Erythroblast (primary cell): ENCODE measurements at places on chromosomes 11 and 22.
A peak's percentile ranks its signal among the peaks of the same experiment; 100 is the strongest.

- no peak for DNase-seq
These were observed 22.3 kb upstream of the ST3GAL4 start for GRCh38 chr11:126333142-126333541.

GRCh38 chr11:82007521-82007920 is 726.1 kb downstream of the FAM181B start:
- DNase-seq: no peak

GRCh38 chr11:115238086-115238485 is 266.1 kb downstream of the CADM1 start:
- no peak for DNase-seq

DNA sequence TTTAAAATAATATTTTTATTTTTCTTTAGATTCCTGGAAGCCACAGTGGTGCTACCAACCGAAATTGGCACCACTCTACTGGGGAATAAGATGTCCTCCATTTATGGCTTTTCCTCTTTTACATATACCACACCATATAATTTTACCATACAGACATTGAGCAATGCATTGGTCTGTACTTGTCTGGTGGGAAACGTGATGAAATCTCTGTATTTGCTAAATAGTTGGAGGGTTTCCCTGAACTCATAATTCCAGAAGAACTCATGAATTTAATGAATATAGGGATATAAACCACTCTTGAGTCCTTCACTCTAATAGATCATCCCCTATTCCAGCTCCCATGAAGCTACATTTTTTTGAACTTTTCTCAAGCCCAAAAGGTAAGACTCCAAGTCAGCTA is 28.0 kb upstream of the MMP13 start:
- DNase-seq: no peak

- DNase-seq: no peak
These were observed 47.2 kb downstream of the CCDC83 start for GRCh38 chr11:85902353-85902752.

DNA sequence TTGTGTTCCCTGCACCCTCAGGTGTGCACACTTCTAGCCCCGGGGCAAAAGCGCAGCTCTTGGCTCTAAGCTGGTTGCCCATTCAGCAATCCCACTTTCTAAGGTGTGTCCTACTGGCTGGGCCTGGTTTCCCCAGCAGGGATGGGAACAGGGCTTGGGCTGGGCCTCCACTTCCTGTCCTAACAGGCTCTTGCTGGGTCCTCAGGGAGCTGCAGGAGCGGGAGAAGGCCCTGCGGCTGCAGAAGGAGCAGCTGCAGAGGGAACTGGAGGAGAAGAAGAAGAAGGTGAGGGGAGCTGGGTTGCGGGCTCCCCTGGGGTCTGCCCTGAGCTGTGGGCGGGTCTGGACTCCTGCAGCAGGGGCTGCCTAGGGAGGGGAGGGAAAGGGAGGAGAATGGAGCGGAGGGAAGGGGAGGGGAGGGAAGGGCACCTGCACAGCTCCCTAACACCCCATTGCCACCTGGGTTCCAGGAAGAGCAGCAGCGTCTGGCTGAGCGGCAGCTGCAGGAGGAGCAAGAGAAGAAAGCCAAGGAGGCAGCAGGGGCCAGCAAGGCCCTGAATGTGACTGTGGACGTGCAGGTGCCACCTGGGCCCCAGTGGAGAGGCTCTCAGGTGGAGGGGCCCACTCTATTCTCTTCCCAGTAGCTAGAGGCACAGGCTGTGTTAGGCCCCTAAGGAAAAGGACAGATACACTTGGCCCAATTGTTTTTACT is 24.6 kb downstream of the INCENP start:
- no peak for DNase-seq

GRCh38 chr22:35893698-35894097 is 134.9 kb downstream of the RBFOX2 start:
- DNase-seq: no peak

GRCh38 chr11:64331569-64332371 is 8.2 kb upstream of the CCDC88B start:
- DNase-seq: peak; percentile 95

GRCh38 chr22:25038771-25039170 is 86.3 kb downstream of the KIAA1671 start:
- no peak for DNase-seq

- DNase-seq: no peak
These were observed 10.8 kb downstream of the C1QTNF6 start for GRCh38 chr22:37177221-37177620.

- DNase-seq: no peak
These were observed 23.1 kb downstream of the PIH1D2 start for GRCh38 chr11:112050721-112051120.

DNA sequence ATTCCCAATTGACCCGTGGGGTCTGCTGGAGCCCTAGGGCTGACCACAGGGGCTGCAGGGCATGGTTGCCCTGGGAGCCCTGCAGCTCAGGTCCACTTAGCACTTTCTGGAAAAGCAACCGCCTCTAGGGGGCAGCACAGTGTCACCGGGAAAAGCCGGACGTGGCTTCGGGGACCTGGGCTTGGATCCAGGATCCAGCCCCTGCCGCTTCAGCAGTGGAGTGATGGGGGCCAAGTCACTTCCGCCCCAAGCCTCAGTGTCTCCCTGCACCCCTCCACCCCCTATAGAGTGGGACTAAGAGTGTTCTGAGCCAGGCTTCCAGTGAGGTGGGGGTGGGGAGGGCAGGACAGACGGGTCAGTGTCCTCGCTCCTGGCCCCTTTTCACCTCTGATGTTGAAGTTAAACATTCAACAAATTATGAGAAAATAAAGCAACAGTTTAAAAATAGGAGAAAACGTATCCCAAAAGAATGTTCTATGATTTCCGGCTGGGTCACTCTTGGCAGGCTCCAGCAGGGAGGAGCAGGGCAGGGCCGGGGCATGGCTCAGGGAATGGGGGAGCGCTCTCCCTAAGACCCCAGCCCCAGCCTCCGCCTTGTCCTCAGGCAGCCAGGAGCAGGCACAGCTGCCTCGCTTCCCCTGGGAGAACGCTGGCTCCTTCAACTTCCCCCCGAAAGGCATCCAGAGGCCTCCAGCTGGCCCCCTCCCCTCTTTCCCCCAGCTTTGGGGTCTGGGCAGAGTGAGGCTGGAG is 96.5 kb upstream of the FGF3 start:
- peak; percentile 82 for DNase-seq

- DNase-seq: no peak
These were observed 788 bp upstream of the RASL10A start for GRCh38 chr22:29316141-29316828.

GRCh38 chr11:61075891-61076290 is 26.4 kb upstream of the CD5 start:
- DNase-seq: no peak

DNA sequence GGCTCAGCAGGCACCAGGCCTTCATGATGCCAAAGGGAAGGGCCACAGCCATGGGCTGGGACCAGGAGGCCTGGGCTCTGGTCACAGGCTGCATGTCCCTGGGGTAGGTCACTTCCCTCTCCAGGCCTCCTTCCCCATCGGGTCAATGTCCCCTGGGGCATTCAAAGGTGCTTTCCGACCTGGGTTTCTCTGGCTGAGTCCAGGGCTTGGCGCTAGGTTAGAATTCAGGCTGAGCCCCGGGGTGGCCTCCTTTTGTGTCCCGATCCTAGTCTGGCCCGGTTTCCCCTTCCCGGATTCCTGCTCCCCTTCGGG is 12.2 kb downstream of the MAFF start:
- no peak for DNase-seq

DNA sequence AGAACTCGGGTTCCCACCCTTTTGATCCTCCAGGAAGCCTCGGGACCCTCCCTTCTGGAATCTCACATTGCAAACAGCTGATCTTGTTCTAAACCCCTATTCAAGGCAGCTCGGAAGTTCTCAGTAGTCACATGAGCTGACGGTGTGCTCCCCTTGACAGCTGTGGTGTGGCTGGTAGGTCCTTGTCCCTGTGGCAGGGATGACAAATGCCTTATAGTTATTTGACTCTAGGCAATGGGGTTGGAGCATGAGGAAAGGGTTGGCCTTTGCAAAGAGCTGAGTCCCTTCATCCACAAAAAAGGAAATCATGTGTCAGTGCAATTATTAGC is 23.6 kb downstream of the EIF4G2 start:
- DNase-seq: no peak

GRCh38 chr11:130635937-130636630 is 187.6 kb downstream of the ADAMTS15 start:
- DNase-seq: no peak

GRCh38 chr22:24758164-24758799 is 16.2 kb downstream of the PIWIL3 start:
- DNase-seq: peak; percentile 74

DNA sequence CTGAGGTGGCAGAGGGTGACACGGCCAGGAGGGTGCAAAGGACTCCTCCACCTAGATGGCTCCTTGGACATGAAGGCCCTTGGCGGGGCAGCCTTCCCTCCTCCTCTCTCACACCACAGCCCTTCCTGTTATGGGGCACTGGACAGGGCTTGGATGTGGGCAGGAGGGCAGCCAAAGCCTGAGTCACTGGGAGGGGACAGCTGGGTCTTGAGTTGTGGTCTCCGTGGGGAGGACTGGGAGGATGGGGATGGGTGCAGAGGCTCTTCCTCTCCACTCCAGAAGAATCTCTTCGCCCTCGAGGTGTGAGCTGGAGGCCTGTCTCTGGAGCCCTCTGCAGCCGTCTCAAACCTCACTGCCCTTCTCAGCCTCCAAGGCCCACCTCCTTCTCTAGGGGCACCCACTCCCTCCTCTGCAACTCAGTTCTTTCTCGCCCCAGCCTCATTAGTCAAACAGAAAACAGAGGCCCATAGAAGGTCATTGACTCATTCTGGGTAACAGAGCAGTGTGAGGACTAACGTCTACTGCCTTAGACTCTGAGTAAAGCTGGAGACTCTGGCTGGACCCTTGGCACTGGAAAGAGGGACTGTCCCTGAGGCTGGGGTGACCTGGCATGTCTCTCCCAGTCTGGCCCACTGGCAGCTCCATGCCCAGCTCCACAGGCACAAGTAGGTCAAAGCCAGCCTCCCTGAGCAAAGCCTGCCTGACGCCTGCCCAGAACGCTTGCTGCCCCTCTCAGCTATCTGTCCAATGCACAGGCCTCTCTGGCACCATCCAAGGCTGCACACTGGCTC is 47.5 kb upstream of the CDON start:
- no peak for DNase-seq

- DNase-seq: no peak
These were observed 17.1 kb upstream of the TOLLIP start for GRCh38 chr11:1326435-1327063.
